ENCODE measurements at places on chromosomes 12 and 14.

DNA sequence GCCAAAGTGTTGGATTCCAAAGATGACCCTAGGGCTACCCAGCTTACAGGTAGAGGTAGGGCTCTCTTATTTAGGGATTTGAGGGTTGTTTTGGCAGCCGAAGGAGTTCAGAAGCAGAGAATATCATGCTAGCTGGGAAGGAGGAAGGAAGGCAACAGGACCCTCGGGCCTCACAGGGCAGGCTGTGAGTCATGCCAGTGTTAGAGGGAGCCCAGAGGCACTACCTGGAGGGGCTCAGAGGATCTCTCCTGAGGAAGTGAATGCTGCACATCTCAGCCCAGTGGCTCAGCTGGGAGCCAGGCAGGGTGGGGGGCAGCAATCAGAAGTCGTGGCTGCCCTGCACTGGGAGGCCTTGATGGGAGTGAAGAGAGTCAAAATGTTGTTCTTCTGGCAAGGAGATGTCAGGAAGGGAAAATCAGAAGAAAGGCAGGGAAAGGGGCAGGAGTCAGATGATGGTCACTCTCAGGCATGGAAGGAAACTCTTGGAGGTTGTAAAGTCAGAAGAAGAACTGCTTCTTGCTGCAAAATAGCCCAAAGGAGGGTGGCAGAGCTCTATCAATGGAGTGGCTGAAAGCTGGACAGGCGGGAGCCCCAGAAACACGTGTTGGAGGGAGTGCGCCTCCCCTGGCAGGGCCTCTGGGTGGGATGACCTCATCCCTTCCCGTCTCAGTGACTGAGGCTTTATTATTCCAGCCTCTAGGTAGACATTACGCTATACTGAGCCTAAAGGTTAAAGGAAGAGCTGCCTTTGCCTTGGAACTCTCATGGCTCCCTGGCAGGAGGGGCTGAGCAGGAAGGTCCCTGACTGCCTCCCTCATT, 141.3 kb downstream of the SMOC1 start:
- DNase-seq = no peak

- no peak for DNase-seq
Observed at GRCh38 chr14:64838656-64839055, 41.1 kb downstream of the SPTB start.

- no peak for DNase-seq
Observed at GRCh38 chr12:77728018-77728417, 102.7 kb upstream of the NAV3 start.

GRCh38 chr12:115798309-115798917, 479.1 kb downstream of the MED13L start:
- DNase-seq = no peak

GRCh38 chr12:52916216-52916615, 11.3 kb upstream of the KRT8 start:
- no peak for DNase-seq

- no peak for DNase-seq
Observed at GRCh38 chr14:61277784-61278183, 3.4 kb downstream of the TMEM30B start.

- peak; percentile 28 for DNase-seq
Observed at GRCh38 chr14:103126873-103127304, 3.6 kb downstream of the TNFAIP2 start.

GRCh38 chr12:89983622-89984021, 275.0 kb upstream of the ATP2B1 start:
- no peak for DNase-seq

DNA sequence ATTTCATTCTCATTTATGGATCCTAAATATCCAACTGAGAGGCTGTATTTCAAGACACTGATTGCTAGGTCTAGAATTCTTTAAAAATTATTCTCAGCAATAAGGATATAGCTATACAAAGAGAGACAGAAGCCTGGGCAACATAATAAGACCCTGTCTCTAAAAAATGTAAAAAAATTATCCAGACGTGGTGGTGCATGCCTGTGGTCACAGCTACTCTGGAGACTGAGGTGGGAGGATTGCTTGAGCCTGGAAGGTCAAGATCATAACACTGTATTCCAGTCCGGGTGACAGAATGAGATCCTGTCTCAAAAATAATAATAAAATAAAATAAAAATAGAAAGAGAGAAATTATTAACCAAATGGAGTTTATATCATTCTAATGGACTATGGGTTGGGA, 20.6 kb upstream of the ARID2 start:
- no peak for DNase-seq

- no peak for DNase-seq
Observed at GRCh38 chr12:68364893-68365725, 32.9 kb upstream of the MDM1 start.

DNA sequence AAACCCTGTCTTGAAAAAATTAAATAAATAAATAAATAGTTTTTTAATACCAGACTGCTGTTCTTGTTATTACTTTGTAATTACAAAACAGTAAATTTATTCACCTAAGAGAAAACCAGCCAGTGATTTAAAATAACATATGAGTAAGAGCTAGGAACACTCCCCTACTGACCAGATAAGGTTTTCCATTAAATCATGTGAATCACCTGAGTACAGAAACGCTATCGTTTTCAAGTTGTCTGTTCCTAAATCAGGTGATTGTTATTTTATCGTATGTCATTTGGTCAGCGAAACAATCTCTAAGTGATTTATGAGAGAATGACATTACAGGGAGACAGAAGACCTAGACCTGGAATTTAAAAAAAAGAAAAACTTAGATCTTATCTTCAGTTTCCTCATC, 47.3 kb downstream of the RPS29 start:
- DNase-seq = no peak

DNA sequence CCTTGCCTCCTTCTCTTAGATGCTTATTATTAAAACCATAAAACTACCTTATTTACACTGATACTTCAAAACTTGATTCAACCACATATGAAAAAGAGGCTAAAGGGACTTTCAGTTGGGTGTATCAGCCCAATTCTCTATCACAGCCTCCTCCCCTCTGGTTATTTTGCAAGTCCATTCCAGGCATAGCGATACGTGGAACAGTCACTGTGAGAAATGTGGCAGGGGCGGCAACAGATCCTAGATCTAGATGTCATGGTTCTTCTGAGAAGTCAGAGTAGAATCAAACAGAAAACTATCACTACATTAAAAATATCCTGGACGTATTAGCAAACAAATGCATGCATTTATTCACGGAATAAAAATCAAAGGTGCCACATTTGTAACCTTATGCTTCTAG, 83.2 kb downstream of the RALGAPA1 start:
- DNase-seq = no peak

DNA sequence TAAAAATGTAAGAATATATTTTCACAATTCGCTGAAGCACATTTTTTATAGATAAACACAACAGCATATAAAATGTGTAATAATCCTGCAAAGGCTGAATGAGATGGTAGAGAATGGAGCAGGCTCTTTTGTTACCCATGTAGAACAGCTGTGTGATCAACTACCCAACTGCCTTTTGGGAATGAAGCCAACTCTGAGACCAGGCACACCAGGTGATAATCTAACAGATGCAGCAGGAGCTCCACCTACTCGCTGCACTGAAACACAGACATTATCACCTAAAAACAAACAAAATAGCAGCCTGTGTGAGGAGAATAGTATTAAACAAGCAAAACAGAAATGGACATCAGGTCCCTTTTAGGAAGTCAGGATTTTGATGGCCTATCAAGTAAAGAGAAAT, 183.3 kb downstream of the CCDC59 start:
- peak; percentile 98 for DNase-seq

GRCh38 chr14:32594766-32595165, 265.7 kb downstream of the AKAP6 start:
- DNase-seq = no peak

GRCh38 chr14:52988139-52988538, 37.3 kb upstream of the FERMT2 start:
- DNase-seq = no peak

DNA sequence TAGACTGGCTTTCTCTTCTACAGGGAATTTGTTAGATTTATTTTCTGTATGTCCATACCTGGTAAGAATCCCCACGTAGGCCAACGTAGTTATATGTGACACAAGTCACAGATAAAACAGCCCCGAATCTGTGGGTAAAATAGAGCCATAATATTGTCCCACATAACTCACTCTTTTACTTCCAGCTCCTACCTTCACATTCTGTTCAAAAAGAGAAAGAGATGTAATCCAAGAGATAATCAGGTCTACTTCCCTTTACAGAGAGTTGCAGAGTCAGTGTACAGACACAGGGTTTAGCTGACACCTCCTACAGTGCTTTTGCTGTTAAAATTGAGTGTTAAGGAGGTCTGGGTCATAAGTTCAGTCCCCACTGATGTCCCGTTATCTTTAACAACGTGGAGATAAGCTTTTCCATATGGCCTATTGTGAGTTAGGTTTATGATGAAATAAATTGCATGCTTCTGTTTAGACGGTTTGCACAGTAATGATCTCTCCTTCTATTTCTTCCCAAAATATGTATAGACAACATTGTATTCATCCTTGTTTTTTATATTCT, 446.5 kb downstream of the ADAMTS20 start:
- no peak for DNase-seq

GRCh38 chr14:37711356-37711830, 116.0 kb downstream of the TTC6 start:
- no peak for DNase-seq

GRCh38 chr12:100145643-100146042, 3.0 kb upstream of the BLTP3B start:
- DNase-seq = no peak

DNA sequence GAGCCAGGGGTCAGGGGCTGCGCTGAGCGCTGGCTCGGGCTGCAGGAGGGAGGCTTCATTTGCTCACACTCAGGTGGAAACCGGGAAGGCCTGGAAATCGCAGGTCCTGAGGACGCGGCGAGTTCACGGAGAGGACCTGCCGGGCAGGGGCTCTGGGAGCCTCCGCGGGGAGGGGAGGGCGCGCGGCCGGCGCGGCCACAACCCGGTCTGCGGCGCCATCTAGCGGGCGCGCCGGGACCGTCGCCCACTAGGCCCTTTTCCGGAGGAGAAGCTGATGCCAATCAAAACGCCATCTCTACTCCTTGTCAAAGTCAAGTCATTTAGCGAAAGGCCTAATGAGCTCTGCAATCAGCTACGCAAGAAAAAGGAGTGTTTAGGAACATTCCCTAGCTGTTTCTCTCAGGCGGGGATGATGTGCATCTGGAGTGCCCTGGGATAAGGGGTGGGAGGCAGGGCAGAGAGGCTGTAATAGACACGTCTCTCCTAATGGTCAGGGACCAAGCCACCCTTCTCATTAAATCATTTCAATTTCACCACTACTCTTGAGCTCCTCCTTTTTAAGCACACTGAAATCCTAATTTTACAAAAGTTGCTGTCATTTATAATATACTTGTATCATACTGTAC, 885.8 kb upstream of the TMEM132C start:
- peak; percentile 54 for DNase-seq

GRCh38 chr12:93419388-93420034, 22.2 kb downstream of the UBE2N start:
- peak; percentile 56 for DNase-seq

DNA sequence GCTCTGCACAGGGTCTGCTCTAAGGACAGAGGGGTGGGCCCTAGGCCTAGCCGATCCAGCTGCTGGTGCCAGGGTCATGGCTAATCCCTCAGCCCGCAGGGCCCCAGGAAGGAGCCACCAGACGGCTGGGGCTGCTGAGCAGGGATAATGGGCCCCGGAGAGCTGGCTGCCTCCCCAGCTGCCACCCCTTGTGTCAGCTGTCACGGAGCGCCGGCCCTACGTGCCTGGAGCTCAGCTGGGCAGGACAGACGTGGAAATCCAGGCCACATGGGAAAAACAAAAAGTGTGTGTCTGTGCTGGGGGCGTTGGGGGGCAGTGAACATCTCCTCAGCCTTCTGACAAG, 36.2 kb downstream of the CHGA start:
- DNase-seq = no peak

DNA sequence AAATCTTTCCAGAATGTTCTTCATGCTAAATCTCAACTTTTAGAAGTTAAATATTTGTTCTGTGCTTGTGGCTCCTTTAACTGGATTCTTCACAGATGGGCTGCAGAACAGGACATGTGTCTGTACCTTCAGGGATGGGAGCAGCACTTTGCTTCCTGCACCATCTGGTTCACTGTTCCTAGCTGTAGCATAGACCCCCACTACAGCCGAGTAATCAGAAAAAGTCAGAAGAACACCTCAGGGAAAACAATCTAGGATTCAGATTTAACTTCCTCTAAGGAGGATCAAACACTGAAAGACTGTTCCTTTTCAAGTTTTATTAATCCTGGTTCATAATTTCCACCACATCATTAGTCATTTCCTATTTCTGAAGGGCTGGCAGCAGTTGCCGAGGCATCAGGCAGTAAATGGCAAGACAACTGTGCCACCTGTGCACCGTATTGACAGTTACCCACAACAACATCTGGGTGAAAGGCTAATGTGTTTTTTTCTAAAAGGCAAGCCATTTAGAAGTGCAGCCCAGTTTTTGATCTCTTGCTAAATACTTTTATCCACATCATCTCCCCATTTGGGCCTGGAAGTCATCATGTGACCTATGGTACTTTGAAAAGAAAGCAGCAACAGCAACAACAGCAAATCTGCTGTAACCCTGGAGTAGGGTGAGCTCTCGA, 212.8 kb upstream of the BMP4 start:
- no peak for DNase-seq

- DNase-seq = no peak
Observed at GRCh38 chr12:123199936-123200335, 33.0 kb downstream of the MPHOSPH9 start.

DNA sequence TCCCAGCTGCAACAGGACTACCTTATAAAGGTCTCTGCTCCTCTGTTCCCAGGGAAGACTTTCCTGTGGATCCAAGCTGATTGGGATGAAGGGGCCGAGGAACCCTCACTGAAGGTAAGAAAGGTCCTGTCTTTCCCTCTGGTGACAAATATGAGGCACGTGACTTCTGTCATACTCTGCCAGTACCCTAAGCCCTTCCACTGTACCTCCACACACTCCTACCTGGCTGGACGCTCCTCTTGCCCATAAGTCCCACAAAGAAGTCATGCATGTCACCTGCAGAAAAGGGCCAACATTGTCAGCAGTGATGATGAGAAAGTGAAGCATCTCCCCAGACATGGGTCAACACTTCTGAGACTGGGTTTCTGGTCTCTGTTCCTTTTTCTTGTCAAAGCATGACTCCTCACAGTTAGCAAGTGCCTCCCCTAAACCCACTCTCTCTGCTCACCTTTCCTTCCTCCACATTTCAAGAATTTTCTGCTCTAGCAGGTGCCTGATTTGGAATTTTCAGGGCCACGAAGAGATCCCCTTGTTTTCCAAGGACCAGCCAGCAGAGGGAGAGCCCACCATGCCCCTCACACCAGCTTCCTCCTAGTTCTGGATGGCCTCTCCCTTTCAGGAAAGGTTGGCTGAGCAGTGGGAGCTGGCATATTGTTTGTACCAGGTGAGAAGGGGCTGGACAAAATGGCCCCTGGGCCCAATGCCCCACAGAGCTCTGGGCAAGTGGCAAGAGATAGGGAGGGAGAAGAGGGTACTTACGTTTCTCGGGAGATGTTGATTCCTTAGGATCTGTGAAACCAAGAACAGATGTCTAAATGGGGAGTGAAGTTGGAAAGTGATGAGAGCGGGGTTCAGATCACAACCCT, 3.5 kb downstream of the TAC3 start:
- DNase-seq = no peak

- DNase-seq = peak; percentile 23
Observed at GRCh38 chr14:30462358-30462757, 96.6 kb upstream of the G2E3 start.

Data from NCI-H748 treated with DMSO at 0.1 percent for 48 hours (cell line).